ENCODE measurements at places on chromosomes 2 and 18.

GRCh38 chr2:187878112-187878511, 323.9 kb upstream of the TFPI start:
- H3K27me3 ChIP-seq = peaks cover 7% of the 10 kb centered on the region
- no peak for DNase-seq
- no peak overlapping the region for H3K27ac ChIP-seq
- peaks cover 7% of the 10 kb centered on the region for H3K4me1 ChIP-seq
- H3K4me3 ChIP-seq = no peak overlapping the region
- no peaks in the 10 kb centered on the region for H3K36me3 ChIP-seq

DNA sequence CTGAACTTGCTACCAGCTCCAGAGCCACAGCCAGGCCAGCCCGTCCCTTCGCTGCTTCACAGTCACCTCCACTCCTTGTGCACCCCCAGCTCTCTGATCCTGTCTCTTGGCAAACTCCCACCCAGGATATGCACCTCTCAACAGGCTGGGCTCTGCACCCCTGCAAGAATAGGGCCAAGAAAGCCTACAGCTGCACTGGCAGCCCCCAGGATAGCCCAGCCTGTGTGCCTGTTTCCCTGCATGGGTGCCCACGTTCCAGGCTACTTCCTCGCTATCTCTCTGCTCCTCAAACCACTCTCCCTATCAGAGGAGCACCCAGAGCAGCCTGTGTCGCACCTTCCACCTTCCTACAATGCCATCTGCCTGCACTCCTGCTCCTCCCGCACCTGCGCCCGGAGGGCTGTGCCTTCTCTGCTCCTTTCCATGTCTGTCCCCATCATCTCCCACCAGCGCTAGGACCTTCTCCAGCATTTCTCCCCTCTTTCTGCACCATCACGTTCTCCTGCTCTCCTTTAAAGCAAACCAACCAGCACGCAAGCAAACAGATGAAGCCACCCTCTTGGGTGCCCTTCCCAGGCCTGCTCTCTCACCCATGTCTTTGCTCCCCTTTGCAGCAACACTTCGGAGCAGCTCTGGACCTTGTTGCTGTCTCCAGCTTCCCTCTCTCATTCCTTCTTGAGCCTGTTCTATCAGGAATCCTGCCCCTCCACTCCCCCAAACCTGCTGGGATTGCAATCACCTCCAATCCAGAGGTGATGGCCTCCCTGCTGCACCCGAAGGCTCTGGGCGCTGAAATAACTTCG, 313.2 kb upstream of the HS6ST1 start:
- no peak for DNase-seq
- peak overlapping the region; percentile 29 for H3K27ac ChIP-seq
- no peak overlapping the region for H3K4me3 ChIP-seq

DNA sequence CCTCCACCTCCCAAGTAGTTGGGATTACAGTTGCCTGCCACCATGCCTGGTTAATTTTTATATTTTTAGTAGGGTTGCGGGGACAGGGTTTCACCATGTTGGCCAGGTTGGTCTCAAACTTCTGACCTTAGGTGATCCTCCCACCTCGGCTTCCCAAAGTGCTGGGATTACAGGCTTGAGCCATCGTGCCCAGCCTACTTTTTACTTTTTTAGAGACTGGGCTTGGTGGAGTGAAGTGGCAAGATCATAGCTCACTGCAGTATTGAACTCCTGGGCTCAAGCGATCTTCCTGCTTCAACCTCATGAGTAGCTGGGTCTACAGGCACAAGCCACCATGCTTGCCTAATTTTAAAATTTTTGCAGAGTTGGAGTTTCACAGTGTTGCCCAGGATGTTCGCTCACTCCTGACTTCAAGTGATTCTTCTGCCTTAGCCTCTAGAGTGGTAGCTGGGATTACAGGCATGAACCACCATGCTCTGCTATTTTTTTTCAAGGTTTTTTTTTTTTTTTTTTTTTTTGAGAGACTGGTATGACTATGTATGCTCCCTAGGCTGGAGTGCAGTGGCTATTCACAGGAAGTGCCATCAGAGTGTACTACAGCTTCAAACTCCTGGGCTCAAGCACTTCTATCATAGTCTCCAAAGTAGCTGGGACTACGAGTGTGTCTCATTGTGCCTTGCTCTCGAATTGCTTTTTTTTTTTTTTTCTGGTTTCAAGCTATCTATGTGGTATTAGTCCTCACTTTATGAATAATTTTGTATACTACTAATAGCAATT, 11.9 kb downstream of the MSH2 start:
- H3K4me3 ChIP-seq = no peak overlapping the region
- H3K36me3 ChIP-seq = peaks cover 17% of the 10 kb centered on the region
- H3K4me1 ChIP-seq = no peaks in the 10 kb centered on the region
- DNase-seq = no peak

- no peak for DNase-seq
- H3K27me3 ChIP-seq = peaks cover 18% of the 10 kb centered on the region
- peaks cover 2% of the 10 kb centered on the region for H3K4me1 ChIP-seq
- H3K4me3 ChIP-seq = no peak overlapping the region
- H3K36me3 ChIP-seq = no peaks in the 10 kb centered on the region
- no peak overlapping the region for H3K27ac ChIP-seq
Observed at GRCh38 chr2:97355176-97355575, 234.5 kb downstream of the ANKRD36B start.

Data from progenitor cell of endocrine pancreas (in vitro differentiated cells).